Naive thymus-derived CD4-positive, alpha-beta T cell (primary cell): ENCODE measurements at places on chromosomes 12 and 14. TPM values are rescaled to one million over a fixed set of nuclear protein-coding genes. Genes with fewer than 3 reads are reported as not detected.

DNA sequence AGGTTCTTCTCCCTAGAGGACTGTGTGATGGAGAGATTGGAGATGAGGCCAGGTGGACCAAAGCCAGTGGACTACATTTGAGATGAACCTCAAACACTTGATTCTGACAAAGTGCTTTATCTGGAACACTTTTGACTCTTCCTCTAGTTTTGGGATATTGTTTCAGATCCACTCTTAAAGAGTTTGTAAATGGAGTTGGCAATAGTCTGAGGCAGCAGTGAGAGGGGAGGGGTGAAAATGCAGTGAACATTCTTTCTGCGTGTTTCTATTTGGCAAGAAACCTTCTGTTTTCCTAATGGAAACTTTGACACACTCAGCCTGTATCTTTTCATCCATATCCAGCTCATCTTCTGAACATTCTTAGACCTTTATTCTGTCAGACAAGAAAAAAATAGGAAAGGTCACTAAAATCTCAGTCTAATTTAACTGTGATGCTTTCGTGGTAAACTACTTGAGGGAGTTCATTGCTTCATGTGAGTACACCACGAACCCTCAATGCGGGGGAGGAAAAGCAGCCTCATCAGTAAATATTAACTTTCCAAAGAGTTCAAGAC lies 57.4 kb upstream of the KCNJ8 start:
- no peak overlapping the region for H3K4me3 ChIP-seq
- no peaks in the 10 kb centered on the region for H3K4me1 ChIP-seq
- DNase-seq = no peak
- no peaks in the 10 kb centered on the region for H3K36me3 ChIP-seq
- H3K27me3 ChIP-seq = no peaks in the 10 kb centered on the region

DNA sequence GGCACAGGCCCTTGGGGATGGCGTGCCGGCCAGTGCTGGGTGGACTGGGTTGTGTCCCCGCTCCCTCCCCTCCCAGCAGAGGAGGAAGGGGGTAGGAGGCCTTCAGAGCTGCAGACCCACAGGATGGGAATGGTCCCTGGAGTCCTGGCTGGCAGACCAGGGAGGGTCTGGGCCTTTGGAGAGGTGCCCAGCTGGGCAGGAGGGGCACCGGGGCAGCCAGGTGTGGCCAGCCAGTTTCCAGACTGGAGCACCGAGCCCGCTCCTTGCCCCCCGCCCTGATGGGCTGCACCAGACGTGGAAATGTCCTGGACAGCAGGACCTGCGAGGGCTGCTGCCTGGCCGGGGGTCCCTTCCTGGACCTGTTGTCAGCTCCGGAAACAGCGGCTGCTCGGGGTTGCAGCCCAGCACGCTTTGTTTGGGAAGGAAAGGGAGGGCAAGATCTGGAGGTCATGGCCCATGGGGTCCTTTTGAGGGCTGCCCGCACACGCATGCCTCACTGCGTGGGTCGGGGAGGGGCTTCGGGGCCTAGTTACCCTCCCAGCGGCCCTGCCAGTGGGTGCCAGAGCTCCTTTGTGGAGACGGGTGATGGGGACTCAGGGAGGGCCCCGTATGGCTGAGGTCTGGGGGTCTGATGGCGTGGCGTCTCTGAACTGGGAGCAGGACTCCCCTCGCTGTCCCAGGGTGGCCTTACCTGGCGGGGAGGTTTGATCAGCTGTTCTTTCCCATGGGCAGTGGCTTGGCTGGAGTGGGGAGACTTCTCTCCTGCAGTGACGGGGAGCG lies 9.1 kb downstream of the KIF26A start:
- H3K4me1 ChIP-seq = no peaks in the 10 kb centered on the region
- H3K27me3 ChIP-seq = no peaks in the 10 kb centered on the region
- no peaks in the 10 kb centered on the region for H3K36me3 ChIP-seq
- no peak overlapping the region for H3K27ac ChIP-seq

- H3K27ac ChIP-seq = peak overlapping the region; percentile 76
- peak overlapping the region; percentile 15 for H3K4me3 ChIP-seq
- peaks cover 97% of the 10 kb centered on the region for H3K4me1 ChIP-seq
- H3K27me3 ChIP-seq = no peaks in the 10 kb centered on the region
- DNase-seq = no peak
Measured at GRCh38 chr12:64678248-64678647, 68.0 kb downstream of the RASSF3 start.

DNA sequence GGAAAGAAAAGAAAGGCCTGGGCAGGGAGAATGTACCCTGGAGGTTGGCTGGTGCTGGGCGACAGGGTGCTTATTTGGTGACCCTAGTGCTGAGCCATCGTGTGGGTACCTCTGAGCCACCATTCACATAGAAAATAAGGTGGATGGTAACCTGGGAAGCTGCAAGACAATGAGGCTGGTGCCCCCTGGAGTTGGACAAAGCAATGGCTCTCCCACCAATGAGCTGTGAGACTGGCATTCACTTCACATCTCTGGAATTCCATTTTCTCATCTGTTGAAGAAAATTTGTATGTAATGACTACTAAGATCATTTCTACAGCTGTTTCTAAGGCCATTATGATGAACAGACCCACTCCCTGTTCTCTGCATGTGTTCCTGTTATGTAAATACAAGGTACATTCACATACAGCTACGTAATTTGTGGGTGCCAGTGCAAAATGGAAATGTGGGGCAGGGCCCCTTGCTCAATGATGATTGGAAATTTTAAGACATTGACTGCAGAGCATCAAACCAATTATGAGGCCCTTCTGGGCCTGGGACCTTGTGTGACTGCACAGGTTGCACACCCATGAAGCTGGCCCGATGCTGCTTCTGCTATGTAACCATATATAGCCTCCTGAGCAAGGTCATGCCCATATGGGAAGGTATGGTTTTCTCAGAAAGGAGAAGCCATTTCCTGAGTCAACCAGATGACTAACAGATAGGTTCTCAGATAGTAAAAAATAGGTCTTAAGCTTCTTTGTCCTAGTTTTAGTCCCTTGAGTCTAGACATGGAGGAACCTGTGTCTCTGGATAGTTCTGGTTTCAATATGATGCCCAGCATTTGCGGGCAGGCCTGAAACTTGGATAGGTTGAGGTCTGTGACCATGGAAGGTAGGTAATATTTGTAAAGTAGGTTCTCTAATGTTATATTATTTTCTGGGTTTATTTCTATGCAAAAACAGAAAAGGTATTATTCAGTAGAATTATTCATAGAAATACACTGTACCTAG lies 63.4 kb upstream of the IGF1 start:
- no peaks in the 10 kb centered on the region for H3K36me3 ChIP-seq
- H3K4me3 ChIP-seq = no peak overlapping the region
- no peaks in the 10 kb centered on the region for H3K4me1 ChIP-seq
- no peaks in the 10 kb centered on the region for H3K27me3 ChIP-seq
- no peak for DNase-seq

GRCh38 chr12:66482351-66483203 lies 180.3 kb downstream of the HELB start:
- H3K27ac ChIP-seq = no peak overlapping the region
- no peaks in the 10 kb centered on the region for H3K36me3 ChIP-seq
- no peaks in the 10 kb centered on the region for H3K27me3 ChIP-seq
- H3K4me1 ChIP-seq = no peaks in the 10 kb centered on the region
- DNase-seq = no peak

- H3K27ac ChIP-seq = no peak overlapping the region
- H3K36me3 ChIP-seq = no peaks in the 10 kb centered on the region
- H3K4me1 ChIP-seq = peaks cover 10% of the 10 kb centered on the region
- DNase-seq = no peak
Measured at GRCh38 chr12:53051058-53051880, 1.4 kb downstream of the TNS2 start.

DNA sequence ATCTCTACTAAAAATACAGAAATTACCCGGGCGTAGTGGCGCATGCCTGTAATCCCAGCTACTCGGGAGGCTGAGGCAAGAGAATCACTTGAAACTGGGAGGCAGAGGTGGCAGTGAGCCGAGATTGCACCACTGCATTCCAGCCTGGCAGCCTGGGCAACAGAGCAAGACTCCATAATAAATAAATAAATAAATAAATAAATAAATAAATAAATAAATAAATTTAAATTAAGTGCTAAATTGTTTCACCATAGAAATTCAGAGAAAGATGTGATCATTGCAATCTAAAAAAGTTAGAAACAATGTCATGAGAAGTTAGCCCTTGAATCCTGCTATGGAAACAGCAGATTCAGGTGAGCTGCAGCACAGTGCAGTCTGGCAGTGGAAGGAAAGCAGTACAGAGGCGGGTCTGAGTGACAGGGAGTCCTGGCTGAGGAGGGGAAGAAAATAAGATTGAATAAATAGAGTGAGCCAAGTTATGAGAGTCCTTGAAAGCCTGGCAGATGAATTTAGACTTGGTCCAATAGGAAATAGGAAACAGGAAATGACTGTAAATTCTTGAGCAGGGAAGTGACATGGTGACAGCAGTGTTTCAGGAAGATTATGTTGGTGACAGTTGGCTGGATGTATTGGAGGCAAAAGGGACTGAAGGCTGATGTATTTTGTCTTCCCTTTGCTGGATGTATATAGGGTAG lies 241.5 kb downstream of the GXYLT1 start:
- no peak overlapping the region for H3K27ac ChIP-seq
- no peak for DNase-seq
- H3K27me3 ChIP-seq = no peaks in the 10 kb centered on the region
- H3K36me3 ChIP-seq = no peaks in the 10 kb centered on the region
- H3K4me1 ChIP-seq = no peaks in the 10 kb centered on the region

DNA sequence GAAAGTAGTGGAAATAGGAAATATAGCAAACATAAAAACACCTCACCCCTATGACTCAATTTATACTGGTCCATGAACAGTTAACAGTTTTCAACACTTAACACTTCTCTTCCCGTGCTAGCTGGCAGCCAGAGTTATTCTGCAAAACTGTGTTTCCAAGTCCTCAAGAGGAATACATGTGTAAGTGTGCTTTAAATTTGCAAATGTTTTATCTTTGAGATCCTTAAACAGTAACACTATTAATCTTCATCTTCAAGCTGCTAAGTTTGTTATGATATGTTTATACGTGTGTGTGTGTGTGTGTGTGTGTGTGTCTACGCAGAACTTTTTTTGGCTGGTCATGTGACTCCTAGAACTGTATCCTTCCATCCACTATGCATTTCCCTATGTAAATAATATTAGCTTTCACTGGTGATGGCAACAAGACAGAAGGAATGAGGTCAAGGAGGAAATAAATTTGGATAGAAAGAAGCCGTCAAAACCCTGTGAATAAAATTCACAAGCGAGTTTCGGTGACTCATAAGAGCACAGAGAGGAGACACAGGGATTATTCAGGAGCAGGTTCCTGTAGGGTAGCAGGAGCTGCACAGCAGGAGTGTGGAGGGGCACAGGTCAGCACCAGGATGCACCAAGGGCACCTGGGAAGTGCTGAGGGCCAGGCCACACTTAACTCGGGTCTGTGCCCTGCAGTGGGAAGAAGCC lies 105.9 kb upstream of the ETV6 start:
- H3K4me1 ChIP-seq = peaks cover 28% of the 10 kb centered on the region
- no peak overlapping the region for H3K4me3 ChIP-seq
- peak overlapping the region; percentile 34 for H3K27ac ChIP-seq
- DNase-seq = no peak
- no peaks in the 10 kb centered on the region for H3K27me3 ChIP-seq

- H3K27me3 ChIP-seq = no peaks in the 10 kb centered on the region
- no peaks in the 10 kb centered on the region for H3K36me3 ChIP-seq
- no peak overlapping the region for H3K4me3 ChIP-seq
Measured at GRCh38 chr12:131702573-131702877, 8.4 kb upstream of the SFSWAP start.

- H3K36me3 ChIP-seq = no peaks in the 10 kb centered on the region
- DNase-seq = no peak
- H3K4me1 ChIP-seq = no peaks in the 10 kb centered on the region
- no peak overlapping the region for H3K27ac ChIP-seq
- no peak overlapping the region for H3K4me3 ChIP-seq
Measured at GRCh38 chr12:78120866-78121560, 290.3 kb downstream of the NAV3 start.

GRCh38 chr12:121799156-121799841 lies 4.5 kb upstream of the SETD1B start:
- peaks cover 32% of the 10 kb centered on the region for H3K4me1 ChIP-seq
- H3K4me3 ChIP-seq = peak overlapping the region; percentile 73
- H3K27ac ChIP-seq = peak overlapping the region; percentile 96
- H3K36me3 ChIP-seq = no peaks in the 10 kb centered on the region
- H3K27me3 ChIP-seq = no peaks in the 10 kb centered on the region

GRCh38 chr12:28578833-28579252 lies 388.6 kb downstream of the CCDC91 start:
- no peak for DNase-seq
- no peak overlapping the region for H3K27ac ChIP-seq
- H3K27me3 ChIP-seq = no peaks in the 10 kb centered on the region
- H3K4me1 ChIP-seq = no peaks in the 10 kb centered on the region

- H3K27me3 ChIP-seq = no peaks in the 10 kb centered on the region
- no peak overlapping the region for H3K4me3 ChIP-seq
- H3K4me1 ChIP-seq = no peaks in the 10 kb centered on the region
- H3K36me3 ChIP-seq = no peaks in the 10 kb centered on the region
Measured at GRCh38 chr12:32566663-32567295, 112.3 kb upstream of the DNM1L start.

GRCh38 chr14:72701237-72701565 lies 192.7 kb downstream of the DPF3 start:
- no peaks in the 10 kb centered on the region for H3K27me3 ChIP-seq
- no peak overlapping the region for H3K4me3 ChIP-seq
- no peaks in the 10 kb centered on the region for H3K36me3 ChIP-seq
- no peak overlapping the region for H3K27ac ChIP-seq
- DNase-seq = no peak

DNA sequence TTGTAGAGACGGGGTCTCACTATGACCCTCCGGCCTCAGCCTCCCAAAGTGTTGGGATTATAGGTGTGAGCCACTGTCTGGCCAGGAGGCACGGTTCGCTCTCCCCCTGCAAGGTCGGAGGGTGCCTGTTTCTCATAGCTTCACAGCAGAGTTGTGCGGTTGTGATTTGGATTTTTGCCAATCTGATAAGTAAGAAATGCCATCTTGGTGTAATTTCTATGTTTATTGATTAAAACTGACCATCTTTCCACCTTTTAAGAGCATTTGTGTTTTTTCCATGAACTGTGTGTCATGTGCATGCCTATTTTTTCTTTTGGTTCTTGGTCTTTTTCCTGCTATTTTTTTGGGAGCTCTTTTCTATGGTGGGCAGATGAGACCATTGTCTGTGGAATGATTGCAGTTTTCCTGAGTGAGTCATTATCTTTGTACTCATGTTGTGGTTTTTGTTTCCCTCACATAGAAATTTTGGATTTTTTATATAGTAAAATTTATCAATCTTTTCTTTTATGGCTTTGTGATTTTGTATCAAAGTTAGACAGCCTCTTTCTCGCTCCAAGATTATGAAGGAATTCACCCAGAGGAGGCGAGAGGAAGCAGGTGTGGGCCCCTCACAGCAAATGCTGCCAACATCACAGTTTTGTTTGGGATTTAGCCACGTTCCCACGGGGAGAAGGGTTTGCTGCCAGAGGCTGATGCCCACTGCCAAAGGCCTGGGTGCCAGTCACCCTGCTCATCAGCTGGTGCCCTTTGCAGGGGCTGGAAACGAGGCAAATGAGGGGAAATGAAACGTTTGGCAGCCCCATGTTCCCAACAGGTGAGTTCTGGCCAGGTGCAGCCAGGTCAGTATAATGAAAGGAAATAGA lies 47.2 kb downstream of the RFX4 start:
- no peak for DNase-seq
- H3K4me1 ChIP-seq = no peaks in the 10 kb centered on the region
- no peak overlapping the region for H3K4me3 ChIP-seq
- no peaks in the 10 kb centered on the region for H3K27me3 ChIP-seq
- H3K36me3 ChIP-seq = no peaks in the 10 kb centered on the region
- no peak overlapping the region for H3K27ac ChIP-seq

NGB gene
- not detected in 2 replicates for total RNA-seq

DIO2 gene
- total RNA-seq = not detected

ANO4 gene
- total RNA-seq = not detected

CLEC4C gene
- total RNA-seq = not detected

ZBTB42 gene
- total RNA-seq = 11.3 TPM

SPATS2 gene
- 9.8 TPM for total RNA-seq

PHETA1 gene
- total RNA-seq = 1.7 TPM
